ENCODE measurements at places on chromosomes 3 and 15. TPM values are rescaled to one million over a fixed set of nuclear protein-coding genes. Genes with fewer than 3 reads are reported as not detected.

DNA sequence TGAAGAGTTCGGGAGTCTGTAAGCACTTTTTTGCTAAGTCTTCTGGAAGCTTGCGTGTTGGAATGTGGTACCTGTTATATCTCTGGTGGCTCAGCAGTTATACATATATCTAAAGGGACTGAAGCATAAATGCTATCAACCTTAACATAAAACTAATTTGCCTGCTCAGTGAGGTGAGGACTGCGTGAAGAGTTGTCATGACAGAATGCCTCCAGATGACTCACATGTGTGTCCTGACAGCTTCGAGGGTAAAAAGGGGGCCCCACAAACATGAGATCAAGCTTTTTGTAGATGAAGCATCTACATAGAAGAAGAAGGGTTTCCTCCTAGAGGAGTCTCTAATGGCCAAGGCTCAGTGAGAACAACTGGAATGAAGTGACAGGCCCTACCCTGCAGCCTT, 88.8 kb upstream of the C3orf80 start:
- no peak for DNase-seq

- no peak for DNase-seq
These were observed 159.1 kb downstream of the P3H2 start for GRCh38 chr3:189961522-189962161.

DNA sequence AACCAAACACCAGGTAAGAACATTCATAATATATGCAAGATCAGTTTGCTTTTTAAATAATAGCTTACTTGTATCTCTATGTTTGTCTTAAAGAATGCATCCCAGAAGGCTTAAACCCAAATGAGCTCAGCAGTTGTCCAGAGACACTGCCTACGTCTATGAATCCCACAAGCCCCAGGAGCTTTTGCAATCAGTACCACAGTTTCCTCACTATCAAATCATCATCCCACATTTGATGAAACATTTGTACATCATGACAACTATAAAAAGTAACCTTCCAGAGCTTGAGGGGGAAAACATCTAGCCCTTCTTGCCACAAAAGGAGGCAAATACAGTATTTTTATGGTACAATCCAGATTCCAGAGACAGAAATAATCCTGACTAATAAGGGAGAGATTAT, 63.7 kb downstream of the ATP8B4 start:
- DNase-seq: no peak

DNA sequence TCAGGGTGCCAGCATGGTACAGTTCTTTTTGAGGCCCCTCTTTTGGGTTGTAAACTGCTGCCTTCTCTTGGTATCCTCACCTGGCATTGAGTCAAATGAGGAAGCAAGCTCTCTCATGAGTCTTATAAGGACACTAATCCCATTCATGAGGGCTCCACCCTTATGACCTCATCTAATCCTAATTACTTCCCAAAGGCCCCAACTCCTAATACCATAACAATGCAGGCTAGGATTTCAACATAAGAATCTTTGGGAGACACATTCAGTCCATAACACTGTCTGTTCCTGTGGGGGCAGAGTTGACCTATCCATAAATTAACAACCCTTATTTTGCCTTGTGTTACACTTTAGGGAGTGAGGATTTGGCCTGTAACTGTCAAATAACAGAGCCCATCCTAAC, 278.3 kb downstream of the LRTM1 start:
- DNase-seq: no peak

- no peak for DNase-seq
These were observed 158.6 kb upstream of the NR2F2 start for GRCh38 chr15:96171853-96172296.

GRCh38 chr3:58035524-58036255, 27.5 kb downstream of the FLNB start:
- no peak for DNase-seq

GRCh38 chr15:100249096-100249815, 92.5 kb downstream of the ADAMTS17 start:
- no peak for DNase-seq

GRCh38 chr15:70478251-70478990, 284.9 kb downstream of the UACA start:
- DNase-seq: no peak

DNA sequence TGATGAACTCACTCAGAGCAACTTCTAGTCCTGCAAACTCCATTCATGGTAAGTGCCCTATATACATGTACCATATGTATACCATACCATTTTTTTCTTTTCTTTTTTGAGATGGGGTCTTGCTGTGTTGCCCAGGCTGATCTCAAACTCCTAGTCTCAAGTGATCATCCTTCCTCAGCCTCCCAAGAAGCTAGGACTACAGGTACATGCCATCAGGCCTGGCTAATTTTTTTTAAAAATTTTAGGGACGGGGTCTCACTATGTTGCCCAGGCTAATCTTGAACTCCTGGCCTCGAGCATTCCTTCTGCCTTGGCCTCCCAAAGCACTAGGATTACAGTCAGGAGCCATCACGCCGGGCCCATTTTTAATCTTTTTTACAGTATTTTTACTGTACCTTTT, 67.3 kb upstream of the MFGE8 start:
- DNase-seq: no peak

DNA sequence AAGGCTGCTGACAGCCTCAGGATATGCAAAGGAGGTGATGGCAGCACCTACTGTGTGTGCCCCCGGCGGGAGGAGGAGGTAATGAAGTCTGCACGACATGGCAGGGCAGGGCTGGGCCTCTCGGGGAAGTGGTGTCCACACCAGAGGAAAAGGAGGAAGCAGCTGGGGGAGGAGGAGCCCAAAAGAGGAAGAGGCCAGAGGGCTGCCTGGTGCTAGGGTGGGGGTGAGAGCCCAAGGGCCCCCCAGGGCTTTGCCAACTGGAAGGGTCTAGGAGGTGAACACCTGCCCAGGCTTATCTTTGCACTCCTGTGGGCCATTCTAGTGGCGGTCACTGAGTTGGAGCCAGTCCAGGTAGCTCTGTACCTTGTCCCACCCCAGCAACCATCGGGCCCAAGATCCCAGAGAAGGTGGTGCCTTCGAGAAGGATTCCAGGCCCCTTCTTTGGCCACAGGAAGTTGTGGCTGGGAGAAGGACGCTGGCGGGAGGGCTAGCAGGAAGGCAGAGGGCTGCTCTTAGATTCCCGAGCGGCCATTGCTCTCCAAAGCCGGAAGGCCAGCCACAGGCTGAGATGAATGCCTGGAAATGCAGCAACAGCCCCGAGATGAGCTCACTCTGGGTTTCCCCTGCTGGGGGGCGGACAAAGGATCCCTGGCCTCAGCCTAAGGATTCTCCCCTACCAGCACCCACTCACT, 7.0 kb downstream of the GNAI2 start:
- peak; percentile 60 for DNase-seq

GRCh38 chr15:40234783-40235182, 4.1 kb upstream of the PAK6 start:
- no peak for DNase-seq

DNA sequence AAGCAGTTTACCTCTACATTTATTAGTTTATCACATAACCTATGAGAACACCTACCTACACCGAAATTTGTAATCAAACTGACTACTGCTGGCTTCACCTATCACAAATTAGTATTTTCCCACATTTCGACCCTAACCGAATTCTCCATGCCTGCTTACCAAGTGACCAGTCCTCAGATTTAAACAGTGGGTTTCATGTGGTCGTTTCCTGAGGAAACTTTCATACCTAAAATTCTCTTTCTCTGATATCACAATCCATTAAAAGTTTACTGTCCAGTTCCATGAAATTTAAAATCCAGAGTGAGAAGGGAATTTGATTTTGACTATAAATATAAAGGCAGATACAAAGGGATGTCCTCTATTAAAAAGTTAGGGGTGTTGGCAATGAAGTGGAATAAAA, 1.9 kb downstream of the PLOD2 start:
- no peak for DNase-seq

DNA sequence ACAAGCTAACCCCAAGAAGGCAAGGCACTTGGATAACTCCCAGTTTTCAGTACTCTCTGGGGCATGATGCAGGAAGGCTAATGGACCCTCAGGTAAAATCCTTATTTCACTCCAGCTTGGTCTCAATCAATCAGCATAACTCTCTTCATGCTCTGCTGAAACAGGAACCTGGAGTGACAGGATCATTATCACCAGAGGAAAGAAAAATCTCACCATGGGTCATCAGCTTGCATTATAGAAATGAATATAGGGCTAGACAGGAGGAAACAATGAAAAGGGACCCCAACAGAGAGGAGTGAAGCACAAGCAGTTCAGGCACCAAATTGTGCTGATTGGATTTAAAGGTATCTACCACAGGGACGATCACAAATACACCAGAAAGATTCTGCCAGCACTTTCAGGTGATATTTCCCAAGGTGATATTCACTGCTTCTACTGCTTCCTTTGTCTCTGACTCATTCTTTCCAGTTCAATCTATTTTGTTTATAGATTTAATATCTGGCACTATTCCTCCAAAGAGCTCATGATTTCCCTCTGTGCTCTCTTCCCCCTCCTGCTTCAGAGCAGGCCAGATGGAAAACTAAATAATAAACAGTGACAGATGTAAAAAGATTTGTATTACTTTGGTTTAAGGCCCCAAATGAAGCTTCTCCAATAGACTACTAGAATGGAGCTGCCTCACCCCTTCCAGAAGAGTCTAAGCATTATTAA, 22.9 kb upstream of the THUMPD3 start:
- no peak for DNase-seq

DNA sequence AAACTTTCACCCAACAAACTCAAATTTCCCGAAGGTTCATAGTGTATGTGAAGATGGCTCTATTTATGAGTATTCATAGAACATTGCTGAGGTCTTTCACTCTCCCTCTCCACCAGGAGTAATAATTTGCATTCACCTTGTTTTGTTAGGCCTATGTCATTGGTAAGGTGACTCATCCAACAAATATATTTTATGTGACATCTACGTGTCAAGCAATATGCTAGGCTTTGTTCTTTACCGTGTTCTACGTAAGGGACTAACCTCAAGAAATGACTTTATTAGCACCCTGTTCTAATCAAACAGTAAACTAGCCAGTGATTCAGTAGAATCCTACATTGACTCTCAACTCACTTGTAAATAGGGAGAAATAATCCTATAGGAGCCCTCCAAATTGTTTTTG, 334.4 kb downstream of the FGF12 start:
- no peak for DNase-seq

DNA sequence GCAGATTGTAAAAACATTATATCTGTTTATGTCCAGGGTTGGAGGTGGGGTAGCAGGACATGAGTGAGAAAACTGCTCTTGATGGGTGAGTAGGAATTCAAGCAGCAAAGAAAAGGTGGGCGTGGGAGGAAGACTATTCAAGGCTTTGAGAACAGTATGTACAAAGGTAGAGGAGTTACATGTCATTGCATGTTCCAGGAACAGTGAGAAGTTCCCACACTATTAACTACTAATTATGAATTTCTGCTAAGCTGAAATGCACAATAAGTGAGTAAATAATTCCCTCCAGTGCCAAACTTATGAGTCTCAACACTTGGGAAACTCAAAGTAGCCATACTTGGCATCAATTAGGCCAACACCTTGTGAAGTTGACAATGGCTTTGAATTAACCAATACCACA, 80.1 kb downstream of the SRGAP3 start:
- no peak for DNase-seq

- DNase-seq: no peak
These were observed 24.3 kb upstream of the GADL1 start for GRCh38 chr3:30918761-30919160.

- DNase-seq: peak; percentile 59
These were observed 5.3 kb downstream of the CLK3 start for GRCh38 chr15:74620636-74621545.

LRRIQ4 gene
- 0.29 TPM for total RNA-seq

ERICH6 gene
- not detected for total RNA-seq

HIGD2B gene
- 0.55 TPM for total RNA-seq

NEK10 gene
- 0.84 TPM for total RNA-seq

BOC gene
- 0.33 TPM for total RNA-seq

GOLIM4 gene
- total RNA-seq: 8.0 TPM

ZBBX gene
- total RNA-seq: not detected

LRRN1 gene
- total RNA-seq: 0.81 TPM

BAHD1 gene
- total RNA-seq: 27.5 TPM

TRIP4 gene
- total RNA-seq: 35.0 TPM

RBP2 gene
- not detected for total RNA-seq

BLOC1S6 gene
- total RNA-seq: 39.4 TPM
